ENCODE measurements at places on chromosomes 7 and 10. TPM values are rescaled to one million over a fixed set of nuclear protein-coding genes. Genes with fewer than 3 reads are reported as not detected.

Gene KCNMA1
- 32.6 TPM for total RNA-seq

- DNase-seq, result no peak
These were observed 411.9 kb upstream of the SHH start for GRCh38 chr7:156223935-156224832.

DNA sequence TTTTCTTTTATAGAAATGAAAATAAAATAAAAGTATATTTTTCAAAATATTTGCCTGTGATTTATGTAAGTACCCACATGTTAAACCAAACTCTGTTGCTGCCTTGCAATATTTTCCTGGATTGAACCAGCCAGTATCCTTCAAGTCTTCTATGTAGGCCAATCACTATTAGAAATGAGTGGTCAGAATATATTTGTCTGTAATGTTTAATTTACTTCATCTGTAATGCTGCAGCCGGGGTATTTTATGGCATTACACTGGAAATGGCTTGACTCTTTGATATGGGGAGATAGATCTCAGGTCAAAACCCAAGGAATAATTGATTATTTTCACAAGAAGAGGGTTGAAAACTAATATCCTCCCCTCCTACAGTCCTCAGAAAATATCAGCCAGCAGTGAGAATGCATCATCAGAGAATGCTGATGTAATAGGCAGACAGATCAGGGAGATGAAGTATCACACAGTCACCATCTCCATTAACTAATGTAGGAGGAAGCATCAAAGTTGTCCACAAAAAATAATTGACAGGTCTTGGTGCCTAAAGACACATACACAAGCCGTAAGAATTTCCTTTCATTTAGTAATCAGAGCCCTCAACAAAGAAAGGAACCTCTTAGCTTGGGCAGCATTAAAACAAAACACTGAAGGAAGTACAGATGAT lies 82.5 kb downstream of the VWDE start:
- DNase-seq, result no peak

Gene MRC1
- total RNA-seq, result 140 TPM

Gene CALHM1
- not detected for total RNA-seq

Gene MKLN1
- total RNA-seq, result 50.3 TPM

GRCh38 chr7:91031757-91032156 lies 232.5 kb upstream of the FZD1 start:
- DNase-seq, result no peak

GRCh38 chr10:22704471-22704911 lies 9.9 kb downstream of the PIP4K2A start:
- no peak for DNase-seq

Gene CTNNA3
- total RNA-seq, result 1.2 TPM

DNA sequence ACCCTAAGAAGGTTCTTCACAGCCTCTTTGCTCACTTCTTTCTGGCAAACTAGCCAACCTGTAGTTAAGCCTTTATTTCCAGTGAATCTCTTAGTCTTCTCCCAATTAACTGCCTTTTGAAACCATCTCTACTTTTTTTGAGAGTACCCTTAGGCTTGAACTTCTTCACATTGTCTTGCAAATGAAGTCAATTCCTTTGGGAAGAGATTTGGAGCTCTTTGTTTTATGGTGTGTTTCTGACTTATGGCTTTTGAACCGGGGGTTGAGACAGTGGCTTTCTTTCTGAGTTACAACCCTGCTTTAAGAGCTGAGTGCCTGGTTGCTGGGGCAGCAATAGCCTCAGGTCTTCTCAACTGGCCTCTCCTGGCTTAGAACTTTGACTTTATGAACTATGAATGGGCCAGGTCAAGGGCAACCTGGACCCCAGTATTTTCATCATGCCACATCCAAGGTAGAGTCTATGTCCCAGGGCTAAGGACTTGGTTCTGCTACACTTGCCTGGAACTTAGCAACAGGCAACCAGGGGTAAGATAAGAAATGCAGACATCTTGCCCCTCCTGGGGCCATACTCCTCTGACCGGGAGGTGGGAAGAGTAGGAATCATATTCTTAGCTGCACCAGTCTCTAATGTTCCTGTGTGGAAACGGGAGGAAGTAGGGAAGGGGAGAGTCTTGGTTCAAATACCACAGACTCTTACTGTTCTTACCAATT lies 53.0 kb downstream of the SP4 start:
- no peak for DNase-seq

DNA sequence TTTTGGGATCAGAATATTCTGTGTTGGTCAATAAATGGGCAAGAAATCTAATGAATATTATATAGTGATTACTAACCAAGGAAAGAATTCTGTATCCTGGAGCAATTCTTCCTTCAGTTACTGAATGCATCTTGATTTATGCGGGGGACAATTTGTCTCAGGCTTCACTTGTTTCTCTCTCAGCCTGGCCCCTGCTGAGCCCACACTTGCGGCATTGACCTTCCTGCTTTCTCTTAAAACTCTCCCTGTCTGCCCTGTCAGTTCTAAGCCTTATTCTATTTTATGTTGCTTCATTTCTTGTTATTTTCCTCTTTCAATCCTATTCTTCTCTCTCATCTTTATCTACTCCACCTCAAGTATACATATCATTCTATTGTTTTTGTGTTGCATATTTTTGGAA lies 122.1 kb upstream of the TPK1 start:
- no peak for DNase-seq

Gene SPDYE8
- not detected for total RNA-seq

DNA sequence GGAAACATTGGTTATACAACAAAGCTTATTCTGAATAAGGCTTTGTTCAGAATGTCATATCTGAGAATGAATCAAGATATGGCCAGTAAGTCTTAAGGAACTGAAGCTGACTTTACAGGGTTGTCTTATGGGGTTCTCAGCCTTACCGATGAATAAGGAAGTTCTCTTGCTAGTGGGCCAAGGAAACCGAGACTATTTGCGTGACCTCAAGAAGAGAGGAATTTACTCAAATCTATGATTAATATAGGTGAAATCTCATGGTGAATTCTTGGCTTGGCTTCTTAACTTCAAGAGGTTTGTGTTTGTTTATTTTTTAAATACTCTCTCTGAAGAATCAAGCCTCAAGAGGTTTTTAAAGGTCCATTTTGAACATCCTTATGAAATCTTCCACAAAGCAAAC lies 4.7 kb upstream of the MRLN start:
- no peak for DNase-seq

- DNase-seq, result no peak
These were observed 62.4 kb upstream of the WNT16 start for GRCh38 chr7:121266307-121266894.

GRCh38 chr7:132472463-132473120 lies 103.7 kb downstream of the PLXNA4 start:
- no peak for DNase-seq

- no peak for DNase-seq
These were observed 13.7 kb upstream of the CUL2 start for GRCh38 chr10:35103882-35104281.

- no peak for DNase-seq
These were observed 35.2 kb upstream of the STOX1 start for GRCh38 chr10:68792115-68792514.

Gene GPR15LG
- total RNA-seq, result not detected

Gene GRID2IP
- total RNA-seq, result not detected

DNA sequence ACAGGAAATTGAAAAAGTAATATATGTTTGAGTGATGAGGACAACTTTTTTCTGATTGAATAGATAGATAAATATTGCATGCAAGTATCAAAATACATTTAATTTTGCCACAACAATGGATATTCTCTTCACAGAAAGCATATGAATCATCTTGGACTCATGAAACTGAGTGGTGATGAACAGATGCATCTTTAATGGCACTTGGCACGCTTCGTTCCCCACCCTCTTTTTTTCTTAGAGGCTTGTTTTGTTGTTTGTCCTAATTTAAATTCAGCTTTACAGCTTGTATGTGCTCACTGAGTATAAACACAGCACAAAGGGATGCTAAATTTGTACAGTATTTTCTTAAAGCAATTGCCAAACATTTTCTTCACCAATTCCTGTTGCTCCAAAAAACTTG lies 145.0 kb upstream of the YAE1 start:
- DNase-seq, result no peak

DNA sequence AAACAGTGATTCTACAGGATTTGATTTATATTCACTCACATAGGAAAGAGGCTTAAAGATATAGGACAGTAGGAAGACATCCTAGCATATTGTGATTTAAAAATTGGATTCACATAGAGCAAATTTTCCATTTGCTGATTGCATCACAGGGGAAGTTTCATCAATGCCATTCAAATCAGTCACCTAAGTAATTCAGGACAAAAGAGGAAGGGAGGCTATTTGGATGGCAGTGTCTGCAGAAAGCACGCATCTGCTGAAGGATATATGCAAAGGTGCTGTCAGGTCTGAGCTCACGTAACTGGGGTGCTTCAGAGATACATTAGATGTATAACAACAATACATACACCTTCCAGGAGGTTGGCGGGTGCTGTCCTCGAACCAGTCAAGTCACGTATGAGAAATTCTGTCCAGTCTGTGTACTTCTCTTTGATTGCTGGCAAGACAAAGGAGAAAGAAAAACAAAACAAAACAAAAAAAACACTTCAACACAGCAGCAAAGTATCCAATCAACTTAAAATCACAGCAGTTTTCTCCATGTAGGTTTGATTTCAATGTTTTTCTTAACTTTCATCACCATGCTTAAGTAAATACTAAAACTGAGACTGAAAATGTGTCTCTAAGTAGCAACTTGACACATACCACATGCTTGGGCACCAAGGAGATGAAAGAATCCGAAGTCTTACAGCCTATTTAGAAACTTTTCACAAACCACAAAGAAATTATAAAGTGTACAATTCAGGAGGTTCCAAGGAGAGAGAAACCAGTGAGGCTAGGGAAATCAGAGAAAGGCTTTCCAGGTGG lies 125.1 kb downstream of the SFMBT2 start:
- no peak for DNase-seq

- DNase-seq, result no peak
These were observed 52.6 kb upstream of the PCBD1 start for GRCh38 chr10:70940834-70941568.

- no peak for DNase-seq
These were observed 88.1 kb downstream of the COBL start for GRCh38 chr7:51228386-51228958.

DNA sequence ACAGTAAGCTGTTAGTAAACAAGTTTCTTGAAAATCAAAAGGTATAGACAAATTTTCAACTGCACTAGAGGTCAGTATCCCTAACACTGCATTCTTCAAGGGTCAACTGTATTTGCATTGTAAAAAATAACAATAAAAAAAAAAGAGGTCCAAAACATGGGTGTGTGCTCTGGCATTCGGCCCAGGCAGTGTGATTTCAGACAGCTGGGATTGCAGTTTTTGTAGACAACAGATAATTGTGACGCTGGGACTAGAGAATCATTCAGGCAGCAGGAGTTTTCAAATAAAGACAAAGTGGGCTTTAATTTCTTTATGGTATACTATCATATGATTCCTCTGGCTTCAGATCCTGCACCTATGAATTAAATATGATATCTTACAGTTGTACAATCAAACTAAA lies 543.2 kb upstream of the SEMA3D start:
- no peak for DNase-seq

Gene TMED4
- total RNA-seq, result 105 TPM

DNA sequence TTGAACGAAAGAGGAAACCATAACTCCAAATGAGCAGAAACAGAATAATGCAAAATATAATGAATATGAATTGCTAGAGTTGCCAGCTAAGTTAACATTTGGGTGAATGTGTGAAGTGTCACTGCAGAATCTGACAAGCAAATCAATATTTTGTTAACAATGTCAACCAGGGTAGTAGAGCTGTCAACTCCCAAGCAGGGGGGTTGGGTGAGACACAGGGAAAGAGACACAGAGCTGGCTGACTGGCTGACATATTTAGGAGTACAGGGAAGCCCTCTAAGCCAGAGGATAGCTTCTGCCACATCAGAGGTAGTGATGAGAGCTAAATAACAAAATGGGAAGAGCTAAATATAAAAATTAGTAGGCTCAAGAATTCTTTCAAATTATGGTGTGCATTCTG lies 393.1 kb upstream of the KCND2 start:
- no peak for DNase-seq

GRCh38 chr10:77012812-77013500 lies 624.7 kb downstream of the KCNMA1 start:
- DNase-seq, result no peak

DNA sequence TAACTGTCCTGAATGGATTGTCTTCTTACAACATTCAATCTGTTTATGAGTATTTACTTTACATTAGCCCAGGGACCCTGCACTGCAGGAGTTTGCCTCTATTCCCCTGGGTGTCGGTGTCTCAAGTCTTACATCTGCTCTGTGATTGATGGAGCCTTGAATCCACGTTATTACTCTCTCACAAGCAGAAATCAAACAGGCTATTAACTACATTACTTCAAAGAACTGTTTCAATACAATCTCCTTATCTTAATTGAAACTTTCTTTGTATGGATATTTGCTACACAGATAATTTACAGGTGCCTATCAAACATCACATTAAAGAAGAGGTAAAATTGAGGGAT lies 3.1 kb upstream of the ARID5B start:
- no peak for DNase-seq
